CD14-positive monocyte (primary cell): ENCODE measurements at places on chromosomes 1 and 21.

GRCh38 chr1:12596007-12596821 lies 21.8 kb downstream of the DHRS3 start:
- DNase-seq = peak; percentile 96

DNA sequence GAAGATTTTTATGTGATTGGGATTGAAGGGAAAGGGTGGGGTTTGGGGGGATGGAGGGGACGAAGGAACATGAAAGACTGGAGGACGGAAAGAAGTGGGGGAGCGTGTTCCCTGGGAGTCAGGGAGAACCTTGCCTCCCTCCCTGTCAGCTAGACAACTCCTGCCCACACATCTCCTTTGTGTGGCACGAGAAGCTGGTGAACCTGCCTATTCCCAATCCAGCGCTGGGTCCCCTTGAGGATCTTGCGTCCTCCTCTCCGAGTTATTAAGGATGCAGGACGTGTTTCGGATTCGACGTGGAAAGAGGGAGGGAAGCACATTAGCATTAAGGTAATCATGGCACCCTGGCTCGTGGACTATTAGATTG lies 1.4 kb downstream of the LRRC7 start:
- DNase-seq = no peak

GRCh38 chr21:38951095-38951730 lies 145.5 kb downstream of the ETS2 start:
- no peak for DNase-seq

DNA sequence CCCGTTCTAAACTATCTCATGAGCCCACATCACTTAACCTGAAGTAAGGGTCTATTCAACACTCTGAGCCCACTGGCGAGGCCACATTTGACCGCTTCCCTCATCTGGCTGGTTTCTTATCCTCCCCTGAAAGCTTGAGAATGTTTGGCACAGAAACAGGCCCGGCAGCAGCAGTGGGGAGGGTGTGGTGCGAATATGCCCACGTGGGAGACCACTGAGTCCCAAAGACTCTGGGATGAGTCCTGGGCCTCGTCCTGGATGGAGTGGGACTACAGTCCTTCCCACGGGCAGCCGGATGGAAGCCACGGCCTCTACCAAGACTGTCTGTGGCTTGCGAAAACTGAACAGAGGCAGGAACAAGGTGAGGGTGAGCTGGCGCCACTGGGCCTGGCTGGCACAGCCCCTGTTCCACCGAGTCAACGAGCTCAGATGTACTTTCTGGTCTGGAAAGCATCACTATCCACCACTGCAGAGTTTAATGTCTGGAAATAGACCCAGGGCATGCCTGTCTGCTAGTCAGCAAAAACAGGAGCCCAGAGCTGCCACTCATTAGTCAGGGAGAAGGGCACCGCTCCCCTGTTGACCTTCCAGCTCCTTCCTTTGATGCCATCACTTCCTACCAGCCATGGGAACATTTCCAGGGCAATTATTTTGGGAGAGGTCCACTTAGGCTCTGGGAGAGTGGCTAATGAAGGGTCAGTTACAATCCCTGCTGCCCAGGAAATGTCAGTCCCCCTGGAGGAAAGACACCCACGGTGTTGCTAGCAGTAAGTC lies 386.6 kb downstream of the MATN1 start:
- no peak for DNase-seq

- DNase-seq = peak; percentile 38
Observed at GRCh38 chr1:155729031-155729898, 40.4 kb downstream of the DAP3 start.

DNA sequence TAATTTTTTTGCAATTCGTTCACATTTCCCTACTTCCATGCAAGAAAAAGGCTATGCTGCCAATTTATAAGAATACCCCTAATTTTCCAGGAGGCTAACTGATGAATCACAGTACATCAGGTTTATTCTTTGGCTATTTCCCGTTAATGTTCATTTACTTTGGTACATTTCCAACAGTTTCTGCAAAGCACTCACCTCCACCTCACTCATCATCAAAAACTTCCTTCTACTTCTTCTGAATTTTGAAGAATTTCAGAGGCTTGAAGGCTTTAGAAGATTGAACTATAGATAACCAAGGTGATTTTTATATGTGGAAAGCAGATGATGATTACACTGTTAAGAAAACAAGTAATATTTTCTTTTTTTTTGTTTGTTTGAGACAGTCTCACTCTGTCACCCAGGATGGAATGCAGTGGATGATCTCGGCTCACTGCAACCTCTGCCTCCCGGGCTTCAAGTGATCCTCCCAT lies 60.5 kb upstream of the HP1BP3 start:
- DNase-seq = no peak

DNA sequence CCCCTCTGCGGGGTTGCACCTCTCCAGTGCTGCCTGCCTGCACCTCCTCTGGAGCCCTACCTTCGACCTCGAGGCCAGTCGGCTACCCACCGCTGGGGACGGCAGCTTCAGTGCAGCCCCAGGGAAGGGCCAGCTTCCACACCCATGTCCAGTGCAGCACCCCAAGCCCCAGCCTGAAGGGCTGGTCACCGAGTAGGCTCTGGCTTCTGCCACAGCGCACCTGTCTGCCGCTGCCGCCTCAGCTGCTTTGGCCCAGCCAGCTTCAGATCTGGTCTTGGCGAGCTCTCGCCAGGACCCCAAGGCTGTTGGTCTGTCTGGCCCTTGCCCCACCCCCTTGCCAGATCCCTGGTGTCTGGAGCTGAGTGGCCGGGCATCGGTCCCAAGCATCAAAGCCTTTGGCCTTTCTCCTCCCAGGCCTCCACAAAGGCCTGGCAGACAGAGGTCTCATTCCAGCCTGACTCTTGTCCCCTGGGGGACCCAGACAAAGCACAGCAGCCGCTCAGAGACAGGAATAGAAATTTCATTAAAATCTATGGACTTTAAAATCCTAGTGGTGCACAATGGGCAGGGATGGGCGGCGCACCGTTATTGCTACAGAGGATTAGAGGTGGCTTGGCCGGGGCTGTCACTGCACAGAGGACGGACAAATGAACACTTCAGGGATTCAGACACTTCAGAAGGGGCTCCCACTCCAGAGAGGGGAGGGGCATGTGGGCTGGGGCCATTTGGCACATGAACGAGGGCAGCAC lies 4.8 kb downstream of the CCDC24 start:
- DNase-seq = no peak

DNA sequence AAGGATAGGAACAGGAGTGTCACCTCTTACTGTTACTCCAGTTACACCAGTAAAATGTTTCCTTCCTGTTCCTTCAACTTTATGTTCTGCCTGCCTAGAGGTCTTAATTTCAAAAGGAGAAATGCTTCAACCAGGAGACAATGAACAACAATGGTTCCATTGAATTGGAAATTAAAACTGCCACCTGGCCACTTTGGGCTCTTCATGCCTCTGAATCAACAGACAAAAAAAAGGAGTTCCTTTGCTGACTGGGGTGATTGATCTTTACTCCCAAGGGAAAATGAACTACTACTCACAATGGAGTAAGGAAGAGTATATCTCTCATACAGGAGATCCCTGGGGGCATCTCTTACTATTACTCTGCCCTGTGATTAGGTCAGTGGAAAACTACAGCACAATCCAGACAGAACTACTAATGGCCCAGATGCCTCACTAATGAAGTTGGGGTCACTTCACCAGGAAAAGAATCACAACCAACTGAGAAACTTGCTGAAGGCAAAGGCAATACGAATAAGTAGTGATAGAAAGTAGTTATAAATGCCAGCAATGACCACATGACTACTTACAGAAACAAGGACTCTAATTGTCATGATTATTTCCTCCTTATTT lies 76.6 kb upstream of the PRDX6 start:
- DNase-seq = no peak

DNA sequence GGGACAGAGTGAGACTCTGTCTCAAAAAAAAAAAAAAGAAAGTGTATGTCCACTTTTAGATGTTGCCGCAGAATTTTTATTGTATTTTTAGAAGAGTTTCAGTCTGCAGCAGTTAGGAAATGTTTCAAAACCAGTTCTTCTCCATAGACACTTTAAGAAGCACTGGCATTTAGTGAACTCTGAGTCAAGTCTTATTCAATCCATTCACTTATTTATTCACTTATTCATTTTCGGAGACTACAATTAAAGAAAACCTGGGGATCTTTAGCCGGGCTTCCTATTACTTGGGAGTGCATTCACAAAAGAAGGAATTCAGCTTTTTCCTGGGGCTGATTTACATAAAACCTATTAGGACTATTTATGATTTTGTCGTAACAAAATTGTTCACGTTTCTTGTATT lies 12.3 kb downstream of the RCAN3 start:
- DNase-seq = no peak
